Dorsolateral prefrontal cortex (tissue), 122 donors: ENCODE measurements at places on chromosomes 6 and 20. TPM values are rescaled to one million over a fixed set of nuclear protein-coding genes. Genes with fewer than 3 reads are reported as not detected.

Gene TUBB2B
- 222 TPM for total RNA-seq

- no peak for DNase-seq
Measured at GRCh38 chr20:9408422-9409300, 105.7 kb upstream of the LAMP5 start.

- DNase-seq = no peak
Measured at GRCh38 chr6:139370283-139370998, 4.0 kb downstream of the CITED2 start.

DNA sequence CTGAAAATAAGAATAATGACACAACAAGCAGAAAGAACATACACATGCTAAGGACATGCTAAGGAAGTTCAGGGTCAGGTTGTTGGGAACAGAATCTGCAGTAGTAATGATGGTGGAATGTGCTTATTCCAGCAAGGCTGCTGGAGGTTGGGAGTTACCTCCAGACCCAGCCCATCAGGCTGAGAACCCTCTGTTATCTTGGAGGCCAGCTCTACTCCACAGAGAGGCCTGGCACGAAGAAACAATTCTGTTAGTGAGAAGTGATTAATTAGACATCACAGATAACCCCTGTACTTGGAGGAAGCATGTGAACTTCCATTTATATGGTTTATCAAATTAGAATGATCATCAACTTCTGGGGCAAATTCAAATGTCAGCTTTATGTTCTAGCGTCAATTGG lies 22.1 kb upstream of the ARHGAP18 start:
- DNase-seq = no peak

GRCh38 chr20:5947276-5947675 lies 3.1 kb downstream of the TRMT6 start:
- no peak for DNase-seq

DNA sequence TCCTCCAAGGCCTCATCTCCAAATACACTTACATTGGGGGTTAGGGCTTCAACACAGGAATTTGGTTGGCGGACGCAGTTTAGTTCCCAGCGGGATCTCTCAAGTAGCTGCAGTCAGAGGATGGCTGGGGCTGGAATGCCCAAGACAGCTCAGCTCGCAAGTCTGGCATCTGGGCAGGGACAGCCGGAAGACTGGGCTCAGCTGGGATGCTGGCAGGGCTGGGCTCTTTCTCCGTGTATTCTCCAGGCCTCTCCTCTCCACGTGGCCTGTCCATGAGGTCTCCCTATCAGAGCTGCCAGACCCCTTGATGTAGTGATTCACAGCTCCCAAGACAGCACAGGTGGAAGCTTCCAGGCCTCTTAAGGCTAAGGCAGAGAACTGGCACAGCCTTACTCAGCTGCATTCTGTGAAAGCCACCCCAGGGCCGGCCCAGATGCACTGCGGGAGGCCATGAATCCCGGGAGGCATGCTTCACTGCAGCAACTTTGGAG lies 5.0 kb downstream of the FGD2 start:
- DNase-seq = no peak

- DNase-seq = no peak
Measured at GRCh38 chr20:14142171-14142570, 146.9 kb downstream of the MACROD2 start.

DNA sequence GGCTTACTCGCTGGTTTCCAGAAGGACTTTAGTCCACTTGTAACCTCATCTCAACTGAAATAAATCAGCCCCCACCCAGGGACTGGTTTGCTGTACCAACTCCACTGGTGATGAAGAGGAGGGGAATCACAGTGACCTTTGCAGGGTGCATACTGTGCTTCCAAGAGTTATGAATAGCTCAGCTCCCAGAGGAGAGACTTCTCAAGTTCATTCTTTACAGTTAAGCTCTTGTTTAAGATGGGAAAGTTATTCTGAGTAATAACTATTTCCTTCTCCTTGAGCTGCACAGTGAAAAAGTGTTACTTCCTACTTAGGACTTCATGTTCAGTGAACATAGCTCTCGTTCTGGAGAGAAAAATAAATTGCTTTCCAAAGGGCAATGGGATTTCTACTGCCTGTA lies 166.5 kb upstream of the ECI2 start:
- no peak for DNase-seq

GRCh38 chr6:1619098-1619672 lies 9.5 kb downstream of the FOXC1 start:
- DNase-seq = no peak
